ENCODE measurements at places on chromosomes 3 and 15. TPM values are rescaled to one million over a fixed set of nuclear protein-coding genes. Genes with fewer than 3 reads are reported as not detected.

The DNASE1L3 gene
- 2.0 TPM for total RNA-seq

The TTLL13 gene
- total RNA-seq = 0.71 TPM

The C3orf22 gene
- total RNA-seq = not detected

The PPP1R14D gene
- total RNA-seq = not detected

The SCN11A gene
- total RNA-seq = 0.71 TPM

The PLA2G4F gene
- total RNA-seq = not detected

The C3orf85 gene
- total RNA-seq = not detected

The PLA2G4E gene
- not detected for total RNA-seq

The KCNMB3 gene
- total RNA-seq = 3.8 TPM

The IL5RA gene
- 0.49 TPM for total RNA-seq

The IGDCC3 gene
- total RNA-seq = not detected

The MAGI1 gene
- 64.6 TPM for total RNA-seq

The CHRNA3 gene
- total RNA-seq = not detected

The PLSCR2 gene
- 0.71 TPM for total RNA-seq

The PRSS50 gene
- 0.13 TPM for total RNA-seq

The C3orf20 gene
- total RNA-seq = 0.18 TPM

The AP3B2 gene
- total RNA-seq = 2.4 TPM

The SLC6A1 gene
- 10.9 TPM for total RNA-seq

The CDCP1 gene
- total RNA-seq = 1.8 TPM

The SNURF gene
- 30.3 TPM for total RNA-seq

The CADPS gene
- total RNA-seq = 1.1 TPM

The ANP32A gene
- 90.3 TPM for total RNA-seq

The ZNF717 gene
- 23.9 TPM for total RNA-seq

The KLHL40 gene
- total RNA-seq = 0.13 TPM

The CYP11A1 gene
- total RNA-seq = 4.3 TPM
